ENCODE measurements at places on chromosomes 6 and 20. TPM values are rescaled to one million over a fixed set of nuclear protein-coding genes. Genes with fewer than 3 reads are reported as not detected.

The RIN2 gene
- 24.2 TPM for total RNA-seq

The BIRC7 gene
- 2.4 TPM for total RNA-seq

The RGS17 gene
- total RNA-seq = 7.3 TPM

The SLC22A3 gene
- 59.2 TPM for total RNA-seq

The HLA-DQB1 gene
- not detected for total RNA-seq

The HLA-DQA2 gene
- total RNA-seq = not detected

The MAPK13 gene
- total RNA-seq = 0.48 TPM

The SAMD10 gene
- not detected for total RNA-seq

The LBP gene
- total RNA-seq = 1.1 TPM

The TNXB gene
- 0.85 TPM for total RNA-seq

The DYNLT2 gene
- 0.59 TPM for total RNA-seq

The C6orf15 gene
- 0.07 TPM for total RNA-seq

The ANKRD6 gene
- total RNA-seq = 1.3 TPM

The VPS52 gene
- 14.2 TPM for total RNA-seq

The CST1 gene
- 1.1 TPM for total RNA-seq

The POU5F1 gene
- total RNA-seq = 11.8 TPM

The TCFL5 gene
- total RNA-seq = 4.3 TPM

The ANKRD66 gene
- not detected for total RNA-seq

The BFSP1 gene
- 4.5 TPM for total RNA-seq

The MAP3K5 gene
- 1.7 TPM for total RNA-seq

The BPIFB2 gene
- not detected for total RNA-seq

The SLC2A10 gene
- total RNA-seq = not detected

The KCNB1 gene
- total RNA-seq = 2.2 TPM

The TRDN gene
- not detected for total RNA-seq

The MCHR2 gene
- not detected for total RNA-seq

The CTNNBL1 gene
- 61.4 TPM for total RNA-seq

The ELOVL2 gene
- total RNA-seq = 6.1 TPM

The HEY2 gene
- total RNA-seq = not detected

The OOEP gene
- total RNA-seq = not detected

The DEFB110 gene
- not detected for total RNA-seq

The MYL9 gene
- 26.4 TPM for total RNA-seq

The HUS1B gene
- total RNA-seq = 0.12 TPM

The NR2E1 gene
- total RNA-seq = 0.07 TPM

The BLCAP gene
- total RNA-seq = 49.4 TPM

The CDC40 gene
- total RNA-seq = 10.7 TPM

The LAMP5 gene
- total RNA-seq = not detected

The SLC35F1 gene
- total RNA-seq = 0.02 TPM

The FOXQ1 gene
- 5.8 TPM for total RNA-seq

The GTSF1L gene
- total RNA-seq = not detected

The MCUR1 gene
- total RNA-seq = 12.0 TPM

The CSTF1 gene
- total RNA-seq = 37.5 TPM

The CRIP3 gene
- total RNA-seq = 0.11 TPM

The FAM217A gene
- not detected for total RNA-seq

All from A549 treated with dexamethasone at 1 μM for 4 hours (cell line).